Activated CD4-positive, alpha-beta T cell treated with anti-CD3 and anti-CD28 coated beads, Interleukin-2, amount 10 ng/mL, durations not matched to agents 7 days and 5 days (primary cell): ENCODE measurements at places on chromosomes 1 and 21.

DNA sequence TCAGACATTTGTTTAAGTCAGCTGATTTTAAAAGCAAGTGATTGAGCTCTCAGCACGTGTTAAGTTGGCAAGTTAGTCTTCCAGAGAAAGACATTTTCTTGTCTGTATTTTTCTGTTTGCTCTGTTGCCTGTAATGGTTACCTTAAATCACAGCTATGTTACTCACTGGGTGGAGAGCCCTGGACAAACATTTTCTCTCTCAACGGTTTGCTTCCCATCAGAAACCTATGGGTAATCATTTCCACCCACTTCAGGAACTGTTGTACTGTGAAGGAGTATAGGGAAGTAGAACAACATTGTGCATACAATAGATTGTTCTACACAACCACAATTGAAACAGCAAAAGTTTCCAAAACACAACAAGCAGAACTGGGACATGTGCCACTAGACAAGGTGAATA, 113.9 kb upstream of the DPT start:
- DNase-seq: no peak

GRCh38 chr1:43293896-43294760, 6.7 kb upstream of the TIE1 start:
- no peak for DNase-seq

DNA sequence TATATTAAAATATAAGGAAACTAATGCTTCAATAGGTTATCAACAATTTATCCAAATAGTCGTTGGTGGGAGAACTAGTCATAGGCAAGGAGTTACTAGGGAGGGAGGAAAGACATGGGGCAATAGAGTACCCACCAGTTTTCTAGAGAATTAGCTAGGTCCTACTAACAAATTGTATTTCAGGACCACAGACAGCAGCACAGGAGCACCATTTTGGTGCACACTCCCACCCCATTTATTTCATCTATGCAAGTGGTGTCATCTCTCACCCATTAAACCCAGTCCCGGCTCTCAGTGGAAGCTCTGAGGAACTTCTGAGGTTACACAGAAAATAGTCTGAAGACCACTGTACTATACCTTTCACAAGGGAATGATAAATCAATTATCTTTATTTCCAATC, 89.0 kb upstream of the BCAR3 start:
- DNase-seq: no peak

- DNase-seq: no peak
Observed at GRCh38 chr1:206657751-206658150, 22.4 kb downstream of the DYRK3 start.

DNA sequence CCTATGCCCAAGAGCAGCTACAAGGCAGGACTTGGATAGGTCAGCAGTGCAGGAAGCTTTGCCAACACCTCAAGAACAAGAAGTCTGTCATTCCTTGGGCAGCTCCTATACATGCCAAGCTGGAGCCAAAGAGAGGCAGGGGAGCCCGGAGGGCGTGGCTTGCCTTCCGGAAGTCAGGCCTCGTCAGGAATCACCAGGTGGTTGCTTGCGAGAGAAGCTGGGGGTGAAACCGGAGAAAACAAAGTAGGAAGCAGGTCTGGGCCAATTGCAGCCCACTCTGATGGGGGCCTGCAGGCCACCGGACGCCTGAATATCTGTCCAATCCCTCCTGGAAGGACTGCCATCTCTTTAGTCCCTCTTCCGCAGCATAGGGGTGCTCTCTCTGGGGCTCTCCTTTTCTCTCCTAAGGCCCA, 794 bp upstream of the FAM76A start:
- peak; percentile 14 for DNase-seq
